ENCODE measurements at places on chromosomes 5 and 9. TPM values are rescaled to one million over a fixed set of nuclear protein-coding genes. Genes with fewer than 3 reads are reported as not detected.

The PAEP gene
- not detected for total RNA-seq

DNA sequence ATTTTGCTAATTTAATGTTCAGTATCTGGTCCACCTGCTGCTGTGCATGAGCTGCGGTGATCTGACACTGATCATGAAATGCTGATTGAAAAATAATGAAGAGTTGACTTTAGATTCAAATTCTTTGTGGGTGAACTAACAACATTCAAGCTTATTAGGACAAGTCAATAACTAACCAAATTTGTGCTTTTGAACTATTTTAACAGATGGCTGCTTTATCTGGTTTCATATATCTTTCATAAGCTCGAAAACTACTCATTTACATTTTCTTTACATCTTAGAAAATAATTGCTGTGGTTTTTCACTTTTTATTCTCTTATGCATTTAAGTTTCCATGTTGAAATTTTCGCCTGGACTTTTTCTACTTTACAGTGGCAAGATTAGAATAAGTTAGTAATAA lies 274.8 kb upstream of the CCNG1 start:
- DNase-seq: no peak

GRCh38 chr5:142151436-142152383 lies 43.1 kb downstream of the NDFIP1 start:
- peak; percentile 60 for DNase-seq

The CACFD1 gene
- 10.8 TPM for total RNA-seq

GRCh38 chr5:35416217-35416988 lies 186.1 kb upstream of the PRLR start:
- no peak for DNase-seq

The CARD9 gene
- total RNA-seq: 0.95 TPM

- no peak for DNase-seq
Observed at GRCh38 chr5:168553377-168554130, 24.4 kb downstream of the FBLL1 start.

Measured in A172 (cell line).